ENCODE measurements at places on chromosomes 3 and 15. TPM values are rescaled to one million over a fixed set of nuclear protein-coding genes. Genes with fewer than 3 reads are reported as not detected.

GRCh38 chr3:127652246-127652995 is 20.3 kb upstream of the ABTB1 start:
- no peaks in the 10 kb centered on the region for H3K36me3 ChIP-seq
- no peak overlapping the region for H3K4me3 ChIP-seq
- H3K4me1 ChIP-seq: peaks cover 2% of the 10 kb centered on the region

The ADAMTS7 gene
- 1.2 TPM for total RNA-seq

The ARNT2 gene
- total RNA-seq: 2.4 TPM

DNA sequence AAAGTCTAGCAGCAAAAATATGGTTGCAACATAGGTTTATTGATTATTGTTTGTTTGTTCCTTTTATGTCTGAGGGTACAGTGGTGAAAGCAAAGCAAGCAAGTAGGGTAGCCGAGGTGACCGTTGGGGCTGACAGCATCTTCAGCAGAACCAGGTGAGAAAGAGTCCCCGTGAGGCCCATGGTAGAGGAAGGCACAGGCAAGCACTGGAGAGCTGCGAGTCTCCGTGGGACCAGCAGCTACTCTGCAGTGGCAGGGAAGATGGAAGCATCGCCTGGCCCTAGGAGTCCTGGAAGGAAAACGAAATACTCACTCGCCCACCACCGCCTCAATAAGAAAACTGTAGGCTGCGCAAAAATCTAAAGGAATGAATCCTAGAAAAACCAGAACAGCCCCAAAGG is 25.3 kb upstream of the GABRA5 start:
- H3K27ac ChIP-seq: no peak overlapping the region
- DNase-seq: no peak
- H3K4me3 ChIP-seq: no peak overlapping the region
- no peaks in the 10 kb centered on the region for H3K36me3 ChIP-seq
- no peaks in the 10 kb centered on the region for H3K4me1 ChIP-seq
- H3K27me3 ChIP-seq: peaks cover 3% of the 10 kb centered on the region

GRCh38 chr15:69857250-69857649 is 240.5 kb downstream of the TLE3 start:
- H3K27me3 ChIP-seq: no peaks in the 10 kb centered on the region
- no peak overlapping the region for H3K27ac ChIP-seq
- no peak for DNase-seq
- H3K4me3 ChIP-seq: no peak overlapping the region
- no peaks in the 10 kb centered on the region for H3K36me3 ChIP-seq
- H3K4me1 ChIP-seq: no peaks in the 10 kb centered on the region

- H3K4me1 ChIP-seq: peaks cover 16% of the 10 kb centered on the region
- H3K36me3 ChIP-seq: no peaks in the 10 kb centered on the region
- no peak overlapping the region for H3K27ac ChIP-seq
- DNase-seq: peak; percentile 75
Measured at GRCh38 chr3:46707601-46708011, 6.4 kb downstream of the TMIE start.

The PLAAT1 gene
- total RNA-seq: 0.81 TPM

GRCh38 chr3:177618873-177619733 is 421.8 kb upstream of the TBL1XR1 start:
- H3K4me3 ChIP-seq: no peak overlapping the region
- peak overlapping the region; percentile 78 for H3K27ac ChIP-seq
- H3K36me3 ChIP-seq: no peaks in the 10 kb centered on the region
- no peak for DNase-seq
- H3K4me1 ChIP-seq: peaks cover 23% of the 10 kb centered on the region

GRCh38 chr3:158121295-158121694 is 11.4 kb downstream of the RSRC1 start:
- no peaks in the 10 kb centered on the region for H3K4me1 ChIP-seq
- no peaks in the 10 kb centered on the region for H3K27me3 ChIP-seq
- H3K4me3 ChIP-seq: no peak overlapping the region
- peaks cover 38% of the 10 kb centered on the region for H3K36me3 ChIP-seq
- DNase-seq: no peak

The ARHGEF26 gene
- 49.3 TPM for total RNA-seq

The DPP8 gene
- total RNA-seq: 28.4 TPM

The A4GNT gene
- total RNA-seq: not detected

The NME9 gene
- total RNA-seq: not detected

GRCh38 chr3:131608296-131608695 is 105.5 kb upstream of the MRPL3 start:
- H3K27me3 ChIP-seq: no peaks in the 10 kb centered on the region
- H3K27ac ChIP-seq: no peak overlapping the region
- no peak for DNase-seq
- H3K4me1 ChIP-seq: no peaks in the 10 kb centered on the region

- peak; percentile 83 for DNase-seq
- H3K4me3 ChIP-seq: peak overlapping the region; percentile 88
- H3K27me3 ChIP-seq: no peaks in the 10 kb centered on the region
Measured at GRCh38 chr15:67064607-67065530, 533 bp upstream of the SMAD3 start.

- H3K27ac ChIP-seq: no peak overlapping the region
- peaks cover 26% of the 10 kb centered on the region for H3K4me1 ChIP-seq
- H3K27me3 ChIP-seq: no peaks in the 10 kb centered on the region
- no peaks in the 10 kb centered on the region for H3K36me3 ChIP-seq
- DNase-seq: no peak
Measured at GRCh38 chr3:46087871-46088270, 60.6 kb upstream of the XCR1 start.

The TNFSF10 gene
- 69.4 TPM for total RNA-seq

The SLC6A11 gene
- total RNA-seq: 4.3 TPM

GRCh38 chr3:177005718-177006405 is 191.4 kb downstream of the TBL1XR1 start:
- H3K36me3 ChIP-seq: no peaks in the 10 kb centered on the region
- H3K27ac ChIP-seq: no peak overlapping the region
- H3K4me1 ChIP-seq: no peaks in the 10 kb centered on the region
- no peaks in the 10 kb centered on the region for H3K27me3 ChIP-seq
- H3K4me3 ChIP-seq: no peak overlapping the region
- DNase-seq: no peak

DNA sequence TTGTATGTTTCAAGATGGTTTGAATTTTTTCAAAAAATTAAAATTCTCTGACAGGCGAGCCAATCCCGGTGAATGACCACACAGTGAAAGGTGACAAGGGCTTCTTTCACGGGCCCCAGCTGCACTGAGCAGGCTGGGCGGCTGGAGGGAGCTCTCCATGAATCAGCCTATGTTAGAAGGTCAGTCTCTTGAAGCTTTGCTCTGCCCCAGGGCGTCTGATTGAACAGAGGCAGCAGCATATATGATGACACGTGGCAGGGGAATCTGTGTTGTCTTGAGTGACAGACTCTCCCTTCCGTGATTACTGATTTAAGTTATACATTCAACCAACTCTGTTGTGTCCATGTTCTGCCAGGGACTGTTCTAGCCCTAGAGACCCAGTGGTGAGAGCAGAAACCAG is 51.5 kb downstream of the ISG20 start:
- H3K4me3 ChIP-seq: no peak overlapping the region
- no peak overlapping the region for H3K27ac ChIP-seq
- H3K4me1 ChIP-seq: no peaks in the 10 kb centered on the region
- H3K27me3 ChIP-seq: peaks cover 23% of the 10 kb centered on the region
- H3K36me3 ChIP-seq: no peaks in the 10 kb centered on the region

GRCh38 chr3:185200639-185201038 is 47.8 kb upstream of the C3orf70 start:
- peaks cover 3% of the 10 kb centered on the region for H3K36me3 ChIP-seq
- DNase-seq: no peak
- no peaks in the 10 kb centered on the region for H3K4me1 ChIP-seq
- H3K27ac ChIP-seq: no peak overlapping the region

DNA sequence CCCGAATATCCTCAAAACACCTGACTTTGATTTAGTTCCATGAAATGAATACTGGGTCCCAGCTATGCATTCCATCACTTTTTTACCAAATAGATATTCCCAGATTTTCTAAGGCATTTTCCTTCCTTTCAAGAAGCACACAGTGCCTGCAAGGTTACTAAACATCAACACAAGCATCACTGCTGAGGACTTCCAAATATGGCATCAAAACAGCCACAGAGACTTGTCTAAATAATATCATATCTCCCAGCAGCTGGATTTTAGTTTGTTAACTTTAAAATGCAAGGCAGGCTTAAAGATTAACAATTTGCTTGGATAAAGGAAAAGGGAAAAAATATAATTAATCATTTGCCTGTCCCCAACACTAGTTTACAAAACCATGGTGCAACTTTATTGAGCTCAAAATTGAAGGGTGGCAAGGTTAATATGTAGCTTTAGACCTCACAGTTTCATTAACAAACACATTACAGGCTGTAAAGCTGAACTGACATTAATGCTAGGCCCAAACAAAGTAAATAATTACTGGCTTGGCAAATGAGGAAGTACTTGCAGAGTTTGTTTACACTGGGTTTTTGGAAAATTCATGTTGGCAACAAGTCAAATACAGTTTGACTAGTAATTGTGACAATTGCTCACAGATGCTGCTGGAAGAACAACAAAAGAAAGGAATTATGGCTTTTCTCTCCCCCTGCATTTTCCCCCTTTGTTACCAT is 401.7 kb upstream of the CDIN1 start:
- H3K27ac ChIP-seq: no peak overlapping the region
- no peak overlapping the region for H3K4me3 ChIP-seq
- peaks cover 7% of the 10 kb centered on the region for H3K4me1 ChIP-seq
- no peaks in the 10 kb centered on the region for H3K36me3 ChIP-seq
- no peaks in the 10 kb centered on the region for H3K27me3 ChIP-seq

The ATP13A4 gene
- total RNA-seq: 39.9 TPM

The ST6GAL1 gene
- 37.0 TPM for total RNA-seq

The ANKRD63 gene
- not detected for total RNA-seq

Data from suprapubic skin (tissue), 4 donors.